ENCODE measurements at places on chromosomes 3 and 15.

- no peak for DNase-seq
These were observed 67.1 kb downstream of the IGF1R start for GRCh38 chr15:98715401-98715800.

DNA sequence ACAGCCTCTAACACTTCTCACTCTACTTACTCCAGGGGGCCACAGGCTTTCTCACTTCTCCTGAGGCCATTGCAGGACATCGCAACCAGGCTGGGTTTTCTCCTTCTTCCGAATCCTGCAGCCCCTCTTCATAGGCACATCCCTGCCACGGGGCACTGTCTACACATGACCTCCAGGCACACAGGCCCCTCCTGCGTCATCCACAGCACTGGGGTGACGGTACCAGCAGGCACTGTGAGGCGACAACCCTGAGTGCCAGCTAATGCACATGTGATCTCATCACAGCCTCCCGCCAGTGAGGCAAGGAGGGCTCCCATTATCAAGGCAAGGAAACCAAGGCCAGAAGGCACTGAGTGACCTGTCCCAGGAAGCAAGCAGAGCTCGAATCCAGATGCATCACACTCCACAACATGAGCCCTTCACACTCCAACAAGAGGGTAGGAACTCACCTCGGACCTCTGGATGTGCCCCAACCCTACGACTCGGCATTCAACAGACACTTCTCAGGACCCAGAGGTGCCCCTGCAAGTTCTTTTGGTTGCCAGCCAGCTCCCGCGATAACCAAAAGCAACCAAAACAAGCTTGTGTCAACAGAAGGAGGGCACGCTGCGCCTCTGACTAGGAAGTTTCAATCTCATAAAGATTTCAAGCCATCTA lies 16.7 kb downstream of the FAM174B start:
- no peak for DNase-seq

DNA sequence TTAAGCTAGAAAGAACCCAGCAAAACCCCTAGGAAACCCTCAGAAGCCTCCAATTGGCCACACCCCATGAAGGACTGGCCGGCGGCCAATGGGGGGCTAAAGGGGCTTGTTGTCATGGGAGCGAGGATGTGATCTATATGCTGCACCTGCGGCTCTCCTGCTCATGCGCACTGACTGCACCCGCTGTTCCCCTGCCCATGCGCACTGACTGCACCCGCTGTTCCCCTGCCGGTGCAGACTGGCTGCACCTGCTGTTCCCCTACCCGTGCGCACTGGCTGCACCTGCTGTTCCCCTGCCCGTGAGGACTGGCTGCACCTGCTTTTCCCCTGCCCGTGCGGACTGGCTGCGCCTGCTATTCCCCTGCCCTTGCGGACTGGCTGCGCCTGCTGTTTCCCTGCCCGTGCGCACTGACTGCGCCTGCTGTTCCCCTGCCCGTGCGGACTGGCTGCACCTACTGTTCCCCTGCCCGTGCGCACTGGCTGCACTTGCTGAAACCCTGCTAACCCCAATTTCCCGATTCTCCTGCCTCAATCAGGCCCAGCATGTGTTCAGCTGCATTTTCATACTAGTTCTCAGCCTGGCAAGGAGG lies 16.8 kb upstream of the MCCC1 start:
- peak; percentile 68 for DNase-seq

- DNase-seq, result no peak
These were observed 20.0 kb upstream of the CHD2 start for GRCh38 chr15:92879949-92880725.

DNA sequence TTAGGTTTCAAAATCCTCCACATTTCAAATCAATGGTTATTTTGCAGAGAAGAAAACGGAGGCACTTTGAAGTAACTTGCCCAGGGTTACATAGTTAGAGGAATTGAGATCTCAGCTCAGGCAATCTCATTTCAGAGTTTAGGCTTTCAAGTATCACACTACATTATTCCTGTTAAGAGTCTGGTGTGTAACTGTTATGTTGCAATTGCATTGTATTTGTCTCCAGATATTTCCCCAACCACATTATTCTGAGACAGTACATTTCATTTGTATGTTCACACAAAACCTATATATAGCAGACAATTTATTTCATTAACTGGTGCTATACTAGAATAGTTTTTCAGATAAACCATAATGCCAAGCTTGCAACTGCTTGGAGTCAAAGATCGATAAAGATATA lies 154.2 kb upstream of the TSPAN3 start:
- no peak for DNase-seq

GRCh38 chr3:183824761-183825455 lies 469 bp downstream of the MAP6D1 start:
- no peak for DNase-seq

- DNase-seq, result no peak
These were observed 2.7 kb upstream of the GOLGB1 start for GRCh38 chr3:121752261-121752660.

- DNase-seq, result no peak
These were observed 48.4 kb downstream of the ARHGEF3 start for GRCh38 chr3:56753206-56753820.

- no peak for DNase-seq
These were observed 17.0 kb downstream of the THAP10 start for GRCh38 chr15:70875001-70875782.

DNA sequence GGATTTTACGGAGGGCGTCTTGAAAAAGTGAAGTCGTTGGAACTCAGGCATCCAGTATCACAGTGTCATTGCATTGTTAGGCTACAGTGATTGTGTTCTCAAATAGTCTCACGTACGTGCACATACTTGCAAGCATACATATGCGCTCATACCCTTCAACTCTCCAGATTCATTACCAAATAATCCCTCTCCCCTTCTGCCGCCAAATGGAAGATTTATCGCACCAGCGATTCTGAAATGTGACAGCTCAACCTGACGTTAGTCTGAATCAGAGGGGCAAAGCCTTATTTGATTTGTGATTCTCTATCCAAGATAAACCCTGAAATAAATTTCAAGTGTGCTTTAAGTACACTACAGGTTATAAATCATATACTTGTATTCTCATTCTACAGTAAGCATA lies 119.4 kb downstream of the GADL1 start:
- no peak for DNase-seq

DNA sequence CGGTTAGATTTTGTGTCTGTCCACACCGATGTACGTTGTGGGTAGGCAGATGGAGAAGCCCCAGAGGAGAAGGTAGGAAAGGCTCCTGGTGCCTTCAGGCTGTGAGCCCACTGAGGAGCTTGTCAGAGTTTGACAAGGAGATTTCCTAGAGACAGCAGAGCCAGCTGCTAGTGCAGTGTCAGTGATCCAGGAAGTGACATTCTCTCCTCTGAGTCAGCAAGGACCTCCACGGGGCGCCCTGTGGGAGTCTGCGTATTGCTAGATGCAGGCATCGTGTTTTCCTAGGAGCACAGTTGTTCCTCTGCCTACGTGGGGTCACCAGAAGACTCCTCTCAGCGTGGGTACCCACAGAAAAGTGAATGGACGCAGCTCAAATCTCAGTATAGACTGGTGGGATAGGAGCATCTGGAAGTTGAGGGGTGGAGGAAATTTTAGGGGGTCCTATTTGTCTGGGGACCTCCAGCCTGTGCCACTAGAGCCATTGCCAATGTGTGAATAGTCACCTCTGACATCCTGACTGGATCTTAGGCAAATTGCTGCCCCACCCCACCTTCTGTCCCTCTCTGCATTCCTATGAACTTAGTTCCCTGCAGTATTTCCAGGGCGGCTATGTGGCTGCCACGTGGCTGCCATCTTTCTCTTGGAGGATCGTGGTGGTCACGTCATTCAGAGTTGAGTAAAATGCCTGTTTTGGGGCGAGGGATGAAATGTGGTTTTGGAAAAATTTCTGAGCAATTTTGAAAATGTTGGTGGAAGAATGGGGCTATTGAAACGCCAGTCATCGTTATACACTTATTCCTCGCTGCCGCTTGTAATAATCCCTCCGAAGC lies 84.8 kb upstream of the KLHL25 start:
- DNase-seq, result no peak

GRCh38 chr3:59245300-59245858 lies 195.6 kb upstream of the CFAP20DC start:
- no peak for DNase-seq

Measured in D721Med (cell line).